Neuronal stem cell (in vitro differentiated cells): ENCODE measurements at places on chromosomes 3 and 15.

DNA sequence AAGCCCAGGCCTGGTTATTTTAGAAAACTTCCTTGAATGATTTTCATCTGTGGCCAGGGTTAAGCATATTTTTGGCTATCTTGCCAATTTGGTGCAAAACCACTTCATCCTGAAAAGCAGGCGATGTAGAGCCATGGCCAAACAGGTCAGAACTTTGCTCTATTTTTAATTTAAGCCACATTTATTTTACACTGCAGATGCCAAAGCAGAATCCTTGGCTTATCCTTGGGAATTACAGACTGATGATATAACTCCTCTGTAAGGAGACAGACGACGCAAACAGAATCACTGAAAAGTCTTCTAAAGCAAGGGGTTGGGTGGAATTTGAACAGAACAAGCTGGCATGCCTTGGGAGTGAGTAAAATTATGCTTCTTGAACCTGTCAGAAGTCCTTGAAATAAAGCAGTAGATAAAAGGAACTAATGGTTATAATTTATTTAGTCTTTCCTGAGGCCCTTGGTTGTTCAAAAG lies 121.9 kb downstream of the CHST2 start:
- no peak overlapping the region for H3K4me3 ChIP-seq
- no peaks in the 10 kb centered on the region for H3K36me3 ChIP-seq
- no peak overlapping the region for H3K27ac ChIP-seq
- H3K4me1 ChIP-seq: peaks cover 22% of the 10 kb centered on the region

GRCh38 chr15:72176743-72177142 lies 20.8 kb downstream of the GRAMD2A start:
- H3K27ac ChIP-seq: no peak overlapping the region
- H3K27me3 ChIP-seq: no peaks in the 10 kb centered on the region
- no peak overlapping the region for H3K4me3 ChIP-seq
- peaks cover 17% of the 10 kb centered on the region for H3K4me1 ChIP-seq
- DNase-seq: no peak

GRCh38 chr3:43689766-43690399 lies 855 bp upstream of the ABHD5 start:
- DNase-seq: no peak
- peak overlapping the region; percentile 79 for H3K4me3 ChIP-seq
- H3K4me1 ChIP-seq: peaks cover 3% of the 10 kb centered on the region
- no peaks in the 10 kb centered on the region for H3K27me3 ChIP-seq
- H3K36me3 ChIP-seq: no peaks in the 10 kb centered on the region

DNA sequence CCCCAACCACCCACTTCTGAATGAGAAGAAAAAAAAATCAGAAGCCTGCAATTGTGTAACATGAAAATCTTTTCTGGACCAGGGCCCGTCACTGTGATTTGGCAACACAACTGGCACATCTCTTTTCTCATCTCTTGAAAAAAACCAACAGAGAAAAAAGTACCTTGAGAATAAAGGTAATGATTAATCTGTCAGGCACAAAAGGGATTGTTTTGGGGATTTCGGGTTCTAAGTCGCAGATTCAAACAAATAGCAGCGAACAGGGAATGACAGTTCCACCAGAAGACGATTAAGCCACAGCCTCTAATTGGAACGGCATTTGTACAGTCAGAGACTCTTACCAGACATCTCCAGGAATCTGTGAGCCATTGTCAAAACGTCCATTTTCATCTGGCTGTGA lies at the start of gene AQP9:
Gene AQP9 (plus strand): TSS at position 276 of the 400 bp plus-strand sequence. CDS start 185 bp downstream, outside the sequence.
- no peaks in the 10 kb centered on the region for H3K4me1 ChIP-seq
- no peaks in the 10 kb centered on the region for H3K36me3 ChIP-seq
- H3K4me3 ChIP-seq: no peak within 1 kb of the TSS
- no peak for DNase-seq

- H3K27me3 ChIP-seq: no peaks in the 10 kb centered on the region
- no peak overlapping the region for H3K27ac ChIP-seq
- no peak overlapping the region for H3K4me3 ChIP-seq
- no peak for DNase-seq
- peaks cover 8% of the 10 kb centered on the region for H3K4me1 ChIP-seq
- no peaks in the 10 kb centered on the region for H3K36me3 ChIP-seq
These were observed 31.4 kb downstream of the FLNB start for GRCh38 chr3:58039601-58040000.

DNA sequence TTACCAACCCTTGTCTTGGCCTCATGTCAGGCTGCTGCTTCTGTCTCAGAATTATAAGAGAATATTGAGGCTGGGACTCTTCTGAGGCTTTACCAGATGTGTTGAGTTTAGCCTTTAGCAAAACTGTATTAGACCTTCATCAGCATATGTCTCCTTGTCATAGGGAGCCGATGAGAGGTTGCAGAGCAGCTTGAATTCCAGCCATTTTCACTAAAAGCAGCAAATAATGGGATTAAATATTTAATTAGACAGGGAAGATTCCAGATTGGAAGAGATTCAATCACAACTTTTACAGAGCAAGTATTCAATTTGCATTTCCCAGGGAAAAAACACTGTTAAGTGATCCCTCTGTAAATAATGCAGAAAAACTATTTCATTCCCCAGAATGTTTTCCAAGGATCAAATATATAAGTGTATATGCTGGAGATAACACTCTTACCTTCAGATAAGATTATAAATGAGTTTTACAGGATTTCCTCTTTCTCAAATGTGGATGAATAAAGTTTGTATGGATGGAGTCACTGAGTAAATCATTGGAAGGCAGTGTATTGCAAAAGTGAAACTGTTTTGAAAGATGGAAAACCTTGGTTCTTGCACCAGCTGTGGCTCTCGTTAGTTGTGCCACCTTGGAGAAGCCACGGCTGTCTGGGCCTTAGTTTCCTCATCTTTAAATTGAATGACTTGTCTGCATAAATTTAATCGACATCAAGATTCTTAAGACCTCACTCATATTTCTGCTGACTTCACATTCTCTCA lies 466.4 kb upstream of the SGO1 start:
- no peak for DNase-seq
- no peaks in the 10 kb centered on the region for H3K36me3 ChIP-seq
- H3K4me3 ChIP-seq: no peak overlapping the region
- no peaks in the 10 kb centered on the region for H3K4me1 ChIP-seq
- H3K27me3 ChIP-seq: no peaks in the 10 kb centered on the region
- H3K27ac ChIP-seq: no peak overlapping the region

DNA sequence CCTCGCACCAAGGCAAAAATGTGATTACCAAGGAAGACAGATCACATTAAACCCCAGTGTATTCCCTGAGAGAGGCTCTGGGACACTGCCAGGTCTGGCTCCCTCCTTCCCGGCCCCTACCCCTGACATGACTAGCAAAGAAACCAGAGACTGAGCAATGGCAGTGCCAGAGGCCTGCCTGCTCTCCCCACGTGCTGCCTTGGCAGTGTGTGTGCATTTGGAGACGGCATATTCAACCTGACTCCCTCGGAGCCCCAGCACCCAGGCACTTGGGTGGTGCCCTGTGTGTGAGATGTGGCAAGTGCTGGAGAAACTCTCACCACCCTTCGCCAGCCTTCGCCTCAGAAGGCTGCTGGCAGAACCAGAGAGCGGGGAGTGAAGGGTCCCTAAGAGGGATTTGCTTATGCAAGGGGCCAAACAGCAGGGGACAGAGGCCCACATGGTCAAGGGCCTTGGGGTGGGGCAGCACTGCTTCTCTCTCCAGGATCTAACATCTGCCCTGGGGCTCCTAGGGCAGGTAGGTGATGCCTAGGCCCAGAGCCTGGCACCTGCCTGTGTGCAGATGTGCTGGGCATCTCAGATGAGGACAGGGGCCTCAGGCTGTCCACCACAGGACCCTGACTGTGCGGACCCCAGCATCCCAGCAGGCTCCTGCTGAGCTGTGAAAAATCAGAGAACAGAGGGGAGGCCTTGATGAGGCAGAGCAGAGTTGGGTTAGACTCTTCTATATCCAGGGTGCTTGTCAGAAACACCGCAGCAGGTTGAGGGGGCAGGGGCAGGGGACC lies 23.6 kb upstream of the PLXNA1 start:
- no peak for DNase-seq
- no peak overlapping the region for H3K4me3 ChIP-seq
- no peaks in the 10 kb centered on the region for H3K36me3 ChIP-seq
- no peak overlapping the region for H3K27ac ChIP-seq
- H3K4me1 ChIP-seq: peaks cover 11% of the 10 kb centered on the region
- H3K27me3 ChIP-seq: no peaks in the 10 kb centered on the region

DNA sequence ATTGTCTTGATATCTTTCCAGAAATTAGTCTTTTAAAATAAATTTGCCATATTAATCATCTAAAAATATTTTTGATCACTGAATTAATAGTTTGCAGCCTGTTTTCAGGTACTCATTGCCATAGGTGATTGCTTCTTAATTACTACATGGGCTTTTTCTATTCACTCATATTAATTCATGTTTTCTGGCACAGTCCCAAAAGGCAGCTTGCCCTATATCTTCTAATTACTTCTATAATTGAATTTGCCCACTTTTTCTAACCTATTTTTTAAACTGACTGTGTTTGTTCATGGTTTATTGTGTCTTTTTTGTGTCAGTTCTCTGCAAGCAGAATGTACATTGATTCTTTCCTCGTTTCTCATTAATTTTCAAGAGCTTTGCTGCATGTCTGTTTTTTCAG lies 85.7 kb upstream of the SOX2 start:
- H3K36me3 ChIP-seq: no peaks in the 10 kb centered on the region
- no peak overlapping the region for H3K4me3 ChIP-seq
- no peak for DNase-seq
- no peak overlapping the region for H3K27ac ChIP-seq
- no peaks in the 10 kb centered on the region for H3K27me3 ChIP-seq

DNA sequence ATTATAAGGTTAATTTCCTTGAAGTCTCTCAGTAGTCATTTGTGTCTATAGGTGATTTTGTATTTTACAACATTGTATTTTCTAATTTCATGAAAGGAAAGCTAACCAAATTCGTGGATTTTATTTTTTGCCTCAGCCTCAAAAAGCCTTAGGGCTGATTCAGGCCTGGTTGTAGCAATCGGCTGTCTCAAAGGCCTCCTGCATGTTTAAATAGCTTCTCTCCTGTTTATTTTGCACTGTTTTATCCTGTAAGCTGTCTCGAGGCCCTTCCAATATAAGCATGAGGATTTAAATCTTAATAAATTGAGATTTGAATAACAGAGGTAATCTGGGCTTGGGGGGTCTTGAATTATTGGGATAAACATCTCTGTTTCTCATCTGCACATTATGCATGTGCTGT lies 51.7 kb upstream of the ICE2 start:
- no peak overlapping the region for H3K27ac ChIP-seq
- no peaks in the 10 kb centered on the region for H3K4me1 ChIP-seq
- H3K27me3 ChIP-seq: no peaks in the 10 kb centered on the region
- no peak overlapping the region for H3K4me3 ChIP-seq

DNA sequence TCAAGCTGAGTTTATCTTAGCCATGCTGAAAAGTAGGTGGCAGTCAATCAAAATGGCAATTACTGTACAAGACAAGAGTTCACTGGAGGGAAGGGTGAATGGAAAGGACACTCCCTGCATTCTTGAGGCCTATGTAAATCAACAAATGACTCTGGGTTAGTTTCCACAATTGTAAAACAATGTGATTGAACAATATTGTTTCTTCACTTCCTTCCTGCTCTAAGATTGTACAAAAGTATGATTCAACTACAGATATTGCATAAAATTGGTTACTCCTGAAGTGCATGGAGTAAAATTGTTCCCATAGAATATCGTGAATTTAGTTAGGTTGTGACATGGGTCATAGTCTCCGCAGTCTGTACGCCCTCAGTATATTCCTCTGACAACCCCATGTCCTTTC lies 277.6 kb downstream of the LPP start:
- no peaks in the 10 kb centered on the region for H3K27me3 ChIP-seq
- no peak overlapping the region for H3K4me3 ChIP-seq
- peaks cover 2% of the 10 kb centered on the region for H3K4me1 ChIP-seq
- no peak overlapping the region for H3K27ac ChIP-seq

DNA sequence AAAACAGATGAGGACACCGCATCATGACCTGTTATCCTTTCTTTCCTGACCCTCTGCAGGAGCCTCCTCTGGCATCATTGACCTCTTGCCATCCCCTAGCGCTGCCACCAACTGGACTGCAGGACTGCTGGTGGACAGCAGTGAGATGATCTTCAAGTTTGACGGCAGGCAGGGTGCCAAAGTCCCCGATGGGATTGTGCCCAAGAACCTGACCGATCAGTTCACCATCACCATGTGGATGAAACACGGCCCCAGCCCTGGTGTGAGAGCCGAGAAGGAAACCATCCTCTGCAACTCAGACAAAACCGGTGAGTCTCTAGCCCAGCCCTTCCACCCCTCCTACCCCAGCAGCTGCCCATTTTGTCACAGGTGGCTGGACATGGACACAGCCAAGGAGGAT lies 218.4 kb upstream of the TRIM42 start:
- no peaks in the 10 kb centered on the region for H3K36me3 ChIP-seq
- H3K4me3 ChIP-seq: no peak overlapping the region
- no peak overlapping the region for H3K27ac ChIP-seq
